ENCODE measurements at places on chromosomes 4 and X.

GRCh38 chr4:88320780-88321373 lies 36.5 kb upstream of the PPM1K start:
- DNase-seq: no peak

- DNase-seq: no peak
Measured at GRCh38 chr4:604131-604530, 21.2 kb upstream of the PDE6B start.

DNA sequence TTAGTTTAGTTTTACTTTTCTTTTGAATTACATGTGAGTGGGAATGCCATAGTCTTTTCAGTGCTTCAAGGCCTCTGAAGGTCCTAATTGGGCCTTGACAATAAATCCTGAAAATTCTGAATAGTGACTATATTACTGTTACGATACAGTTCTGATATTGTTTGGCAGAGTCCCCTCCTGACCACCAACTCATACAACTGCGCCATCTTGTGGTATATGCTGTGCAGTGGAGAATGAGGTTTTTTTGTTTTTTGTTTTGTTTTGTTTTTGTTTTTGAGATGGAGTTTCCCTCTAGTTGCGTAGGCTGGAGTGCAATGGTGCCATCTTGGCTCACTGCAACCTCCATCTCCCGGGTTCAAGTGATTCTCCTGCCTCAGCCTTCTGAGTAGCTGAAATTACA lies 56.6 kb upstream of the CHRDL1 start:
- DNase-seq: peak; percentile 9

DNA sequence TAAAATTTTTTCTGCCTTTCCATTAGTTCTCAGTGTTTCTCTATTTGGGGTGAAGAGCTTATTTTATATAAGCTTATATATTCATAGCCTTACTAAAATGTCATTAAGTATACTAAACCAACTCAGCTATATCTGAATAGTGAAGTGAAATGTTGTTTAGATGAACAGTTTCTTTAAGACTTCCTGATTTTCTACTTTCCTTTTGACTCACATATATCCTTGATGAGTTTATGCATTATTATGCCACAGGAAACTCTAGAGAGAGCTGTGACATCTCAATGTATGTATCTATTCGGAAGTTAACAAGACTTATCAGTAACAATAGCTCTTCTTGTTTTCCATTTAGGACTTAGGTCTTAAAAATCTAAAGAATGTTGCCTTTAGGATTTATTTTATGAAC lies 1491.8 kb upstream of the IGFBP7 start:
- DNase-seq: no peak

GRCh38 chr4:168441412-168441811 lies 38.9 kb downstream of the DDX60L start:
- DNase-seq: no peak

GRCh38 chr4:75948822-75949444 lies 8.1 kb upstream of the NAAA start:
- no peak for DNase-seq

DNA sequence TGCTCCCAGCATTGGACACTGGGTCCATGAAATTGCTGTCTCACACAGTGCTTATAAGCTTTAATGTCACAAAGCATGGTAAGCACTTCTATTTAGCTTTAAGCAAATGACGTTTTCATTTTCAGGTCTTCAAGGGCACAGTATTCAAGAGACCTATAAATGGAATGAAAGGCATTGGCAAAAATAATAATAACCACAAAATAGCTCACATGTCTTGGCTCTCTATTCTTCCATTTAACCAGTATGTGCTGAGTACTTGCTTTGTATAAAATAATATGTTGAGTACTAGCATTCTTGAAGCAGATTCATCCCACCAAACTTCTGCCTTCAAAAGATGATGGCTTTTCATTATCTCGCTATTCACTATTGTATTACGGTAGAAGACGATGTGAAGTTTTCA lies 203.0 kb downstream of the ADAMTS3 start:
- DNase-seq: no peak

DNA sequence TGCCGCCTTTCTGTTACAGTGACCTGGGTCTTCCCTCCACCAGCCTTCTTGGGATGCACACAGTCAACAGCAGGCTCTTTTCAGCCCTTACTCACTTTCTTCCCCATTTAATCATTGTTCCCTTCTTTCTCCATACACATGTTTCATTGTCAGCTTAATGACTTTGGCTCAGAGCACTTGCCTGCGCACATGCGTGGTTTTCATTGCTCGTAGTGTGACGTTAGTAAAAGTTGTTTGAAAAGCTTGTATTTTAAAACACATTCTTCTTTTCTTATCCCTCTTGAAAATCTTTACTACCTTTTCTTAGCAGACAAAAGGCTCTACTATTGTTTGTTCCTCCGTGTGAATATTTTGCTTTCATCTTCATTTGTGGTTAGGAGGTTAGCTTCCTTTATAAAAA lies 19.7 kb upstream of the SCOC start:
- no peak for DNase-seq

DNA sequence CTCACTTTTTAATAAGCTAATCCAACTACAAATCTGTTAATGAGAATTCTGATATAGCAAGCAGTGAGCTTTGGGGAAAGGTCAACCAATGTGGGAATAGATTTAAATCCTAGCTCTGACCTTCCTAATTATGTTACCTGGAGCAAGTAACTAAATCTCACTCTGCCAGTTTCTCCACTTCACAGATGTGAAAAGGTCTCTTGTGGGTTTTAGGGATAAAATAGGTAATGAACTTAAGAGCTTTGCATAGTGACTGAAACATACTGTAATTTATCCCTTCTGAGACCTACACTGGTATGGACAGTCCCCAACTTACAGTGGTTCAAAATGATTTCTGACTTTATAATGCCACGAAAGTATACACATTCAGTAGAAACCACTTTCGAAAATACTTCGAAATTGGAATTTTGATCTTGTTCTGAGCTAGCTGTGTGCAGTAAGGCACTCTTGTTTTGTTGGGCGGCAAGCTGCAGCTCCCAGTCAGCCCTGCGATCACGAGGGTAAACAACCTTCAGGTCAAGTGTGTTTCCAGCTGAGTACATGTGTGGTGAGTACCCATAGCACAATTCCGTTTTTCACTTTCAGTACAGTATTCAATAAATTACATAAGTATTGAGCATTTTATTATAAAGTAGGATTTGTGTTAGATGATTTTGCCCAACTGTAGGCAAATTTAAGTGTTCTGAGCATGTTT lies 93.7 kb downstream of the ADGRL3 start:
- peak; percentile 79 for DNase-seq

DNA sequence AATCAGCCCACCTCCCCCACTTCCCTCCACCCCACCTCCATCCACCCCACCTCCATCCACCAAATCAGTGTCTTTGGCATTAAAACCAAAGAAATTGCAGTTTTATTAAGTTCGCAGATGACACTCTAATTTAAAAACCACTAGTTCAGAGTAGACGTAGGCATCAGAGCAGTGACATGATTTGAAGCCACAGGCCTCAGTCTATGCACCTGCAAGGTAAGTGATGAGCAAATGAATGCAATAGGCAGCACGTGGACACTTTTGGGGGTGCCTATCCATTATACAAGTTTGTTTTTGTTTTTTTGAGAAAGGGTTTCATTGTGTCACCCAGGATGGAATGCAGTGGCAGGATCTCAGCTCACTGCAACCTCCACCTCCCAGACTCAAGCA lies 88.0 kb upstream of the TRIM2 start:
- DNase-seq: no peak

- DNase-seq: no peak
Measured at GRCh38 chr4:138954428-138954827, 61.2 kb upstream of the NOCT start.

GRCh38 chr4:42637867-42638266 lies 19.0 kb downstream of the ATP8A1 start:
- DNase-seq: no peak

DNA sequence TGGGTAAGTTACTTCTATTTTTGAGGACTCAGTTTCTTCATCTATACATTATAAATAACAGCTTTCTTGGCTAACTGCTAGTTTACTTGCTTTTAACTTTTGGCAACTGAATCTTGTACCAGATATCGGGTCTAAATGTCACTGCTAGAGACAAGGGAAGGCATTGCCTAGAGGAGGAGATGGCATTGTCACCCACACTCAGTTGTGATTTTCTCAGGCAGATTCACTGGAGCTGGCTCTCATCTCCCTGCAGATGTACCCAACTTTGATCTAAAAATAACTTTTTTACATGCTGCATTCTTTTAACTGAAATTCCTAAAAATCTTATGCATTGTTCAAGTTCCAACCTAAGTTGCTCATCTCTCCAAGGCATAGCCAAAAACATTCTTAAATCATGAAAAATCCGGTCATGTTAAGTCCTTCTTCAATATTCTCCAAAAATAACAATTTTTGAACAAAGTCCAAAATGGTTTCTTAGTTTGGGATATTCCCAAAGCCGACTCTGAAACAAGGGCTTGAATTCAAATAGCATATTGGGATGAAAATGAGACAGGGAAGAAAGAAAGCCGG lies 469.0 kb upstream of the BOD1L1 start:
- DNase-seq: no peak

Measured in NCI-H1092 treated with DMSO at 0.1 percent for 48 hours (cell line).